ENCODE measurements at places on chromosomes 12 and 14.

DNA sequence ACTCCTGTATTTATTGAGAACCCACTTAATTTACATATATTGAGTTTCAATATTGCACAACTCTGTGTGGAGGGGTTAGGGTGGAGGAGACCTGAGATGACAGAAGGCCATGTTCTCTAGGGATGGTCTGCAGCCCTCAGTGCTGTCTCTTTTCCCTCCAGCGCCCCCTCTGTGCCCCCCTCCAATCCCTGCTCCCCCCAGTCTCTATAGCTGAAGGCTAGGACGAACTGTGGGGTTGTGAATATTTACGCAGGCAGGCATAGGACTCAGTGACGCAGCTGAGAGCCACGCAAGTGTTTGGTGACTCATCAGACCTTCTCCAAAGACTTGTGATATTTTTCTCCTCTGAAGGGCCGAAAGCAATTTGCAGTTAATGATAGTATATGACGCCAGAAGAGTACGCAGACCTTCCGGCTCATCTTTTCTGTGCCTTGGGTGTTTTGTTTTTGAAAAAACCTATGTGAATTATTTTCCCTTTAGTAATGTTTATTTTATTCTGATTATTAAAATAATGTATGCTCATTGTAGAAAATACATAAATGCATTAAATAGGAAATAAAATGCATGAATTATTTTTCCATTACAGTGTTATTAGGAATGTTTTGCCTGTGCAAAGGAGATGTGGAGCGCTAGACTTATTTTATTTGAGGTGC is 85.3 kb downstream of the SLC25A47 start:
- DNase-seq: peak; percentile 75

DNA sequence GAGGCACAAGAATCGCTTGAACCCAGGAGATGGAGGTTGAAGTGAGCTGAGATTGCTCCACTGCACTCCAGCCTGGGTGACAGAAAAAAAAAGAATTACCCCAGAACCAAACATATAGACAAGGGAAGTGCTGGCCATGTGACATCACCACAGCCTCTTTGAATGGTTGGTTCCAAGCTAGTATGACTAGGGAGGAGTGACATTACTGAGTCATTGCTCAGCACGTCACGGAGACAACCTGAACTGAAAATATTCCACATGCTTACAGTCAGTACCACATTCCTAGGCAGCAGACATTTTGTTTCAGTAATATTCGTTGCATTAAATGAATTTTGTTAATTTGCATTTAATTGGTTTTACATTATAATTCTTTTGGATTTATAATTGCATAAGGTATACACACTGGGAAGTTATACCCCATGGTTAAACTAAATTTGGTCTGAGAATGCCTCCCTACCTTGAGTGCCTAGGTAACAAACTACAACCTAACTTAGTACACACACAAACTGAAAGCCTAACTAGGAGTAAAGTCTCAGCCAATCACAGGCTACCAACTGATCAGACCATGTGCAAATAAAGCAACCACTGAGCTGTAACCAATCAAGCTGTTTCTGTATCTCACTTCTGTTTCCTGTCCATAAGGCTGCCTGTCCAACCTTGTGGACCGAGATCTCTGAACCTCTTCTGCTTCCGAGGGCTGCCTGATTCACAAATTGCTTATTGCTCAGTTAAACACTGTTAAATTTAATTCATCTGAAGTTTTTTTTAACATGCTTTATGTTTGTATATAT is 164.4 kb downstream of the CAND1 start:
- peak; percentile 75 for DNase-seq

DNA sequence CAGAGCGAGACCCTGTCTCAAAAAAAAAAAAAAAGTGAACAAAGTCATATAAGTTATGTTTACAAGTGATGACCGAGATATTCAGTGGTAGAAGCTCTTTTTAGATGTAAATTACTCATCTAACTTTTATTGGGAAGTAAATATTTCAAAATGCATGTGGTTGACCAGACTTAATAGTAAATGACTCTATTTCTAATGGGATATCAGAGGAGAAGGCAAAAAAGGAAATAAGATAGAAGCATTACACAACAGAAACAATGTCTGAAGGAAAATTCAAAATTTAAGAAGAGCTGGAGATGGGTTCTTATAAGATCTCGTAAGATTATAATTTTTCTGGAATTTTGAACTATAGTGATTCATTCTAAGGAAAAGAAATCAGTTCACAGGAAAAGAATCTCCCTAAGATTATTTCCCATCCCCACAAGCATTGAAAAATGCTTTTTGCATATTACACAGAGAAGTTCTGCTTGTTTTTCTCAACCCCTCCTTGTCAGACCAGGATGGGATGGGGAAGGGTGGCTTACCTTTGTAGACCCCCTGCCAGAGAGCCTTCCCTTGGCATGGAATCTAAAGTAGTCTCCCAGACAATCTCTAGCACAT is 63.1 kb upstream of the STK38L start:
- DNase-seq: peak; percentile 60

DNA sequence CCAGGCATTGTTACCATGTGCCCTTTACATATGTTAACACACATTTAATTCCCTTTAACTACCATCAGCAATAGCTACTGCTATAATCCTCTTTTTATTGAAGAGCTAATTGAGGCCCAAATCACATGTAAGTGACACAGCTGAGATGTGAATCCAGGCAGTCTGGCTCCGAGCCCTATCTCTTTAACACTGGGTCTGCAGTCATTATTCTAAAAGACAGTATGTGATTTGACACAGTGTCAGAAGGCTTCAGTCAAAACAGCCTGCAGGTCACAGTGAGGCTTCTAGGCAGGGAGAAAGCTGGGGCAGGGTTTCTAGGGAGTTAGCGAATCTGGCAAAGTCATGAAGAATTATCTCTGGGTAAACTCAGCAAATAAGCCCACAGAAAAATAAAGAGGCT is 148.2 kb downstream of the KIF21A start:
- no peak for DNase-seq
